Activated CD4-positive, alpha-beta T cell treated with anti-CD3 and anti-CD28 coated beads for 1 hour (primary cell): ENCODE measurements at places on chromosomes 12 and 14.

DNA sequence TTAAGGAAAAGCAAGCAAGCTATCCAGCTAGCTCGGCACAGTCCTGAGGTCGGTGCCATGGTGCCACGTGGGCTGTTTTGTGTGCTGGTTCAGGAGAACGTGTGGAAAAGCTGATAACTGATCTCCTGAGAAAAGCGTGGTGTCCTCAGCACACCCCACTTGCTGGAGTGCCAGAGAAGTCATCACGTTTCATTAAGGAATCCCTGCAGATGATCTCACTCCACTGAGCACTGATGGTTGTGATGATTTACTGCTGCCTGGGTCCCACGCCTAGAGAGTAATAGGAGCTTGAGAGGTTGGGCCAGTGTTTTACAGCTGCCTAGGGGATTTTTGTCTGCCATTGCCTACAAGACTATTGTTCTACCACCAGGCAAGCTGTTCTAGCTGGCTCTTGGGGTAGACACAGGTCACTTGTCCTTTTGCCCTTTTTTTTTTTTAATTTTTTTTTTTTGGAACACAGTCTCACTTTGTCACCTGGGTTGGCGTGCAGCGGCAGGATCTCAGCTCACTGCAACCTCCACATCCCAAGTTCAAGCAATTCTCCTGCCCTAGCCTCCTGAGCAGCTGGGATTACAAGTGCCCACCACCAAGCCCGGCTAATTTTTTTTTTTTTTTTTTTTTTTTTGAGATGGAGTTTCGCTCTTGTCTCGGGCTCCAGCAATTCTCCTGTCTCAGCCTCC is 42.3 kb upstream of the EVL start:
- no peak for DNase-seq

- DNase-seq: no peak
These were observed 60.0 kb downstream of the ITPK1 start for GRCh38 chr14:93055651-93056115.

GRCh38 chr12:93042684-93043083 is 113.6 kb upstream of the EEA1 start:
- no peak for DNase-seq

DNA sequence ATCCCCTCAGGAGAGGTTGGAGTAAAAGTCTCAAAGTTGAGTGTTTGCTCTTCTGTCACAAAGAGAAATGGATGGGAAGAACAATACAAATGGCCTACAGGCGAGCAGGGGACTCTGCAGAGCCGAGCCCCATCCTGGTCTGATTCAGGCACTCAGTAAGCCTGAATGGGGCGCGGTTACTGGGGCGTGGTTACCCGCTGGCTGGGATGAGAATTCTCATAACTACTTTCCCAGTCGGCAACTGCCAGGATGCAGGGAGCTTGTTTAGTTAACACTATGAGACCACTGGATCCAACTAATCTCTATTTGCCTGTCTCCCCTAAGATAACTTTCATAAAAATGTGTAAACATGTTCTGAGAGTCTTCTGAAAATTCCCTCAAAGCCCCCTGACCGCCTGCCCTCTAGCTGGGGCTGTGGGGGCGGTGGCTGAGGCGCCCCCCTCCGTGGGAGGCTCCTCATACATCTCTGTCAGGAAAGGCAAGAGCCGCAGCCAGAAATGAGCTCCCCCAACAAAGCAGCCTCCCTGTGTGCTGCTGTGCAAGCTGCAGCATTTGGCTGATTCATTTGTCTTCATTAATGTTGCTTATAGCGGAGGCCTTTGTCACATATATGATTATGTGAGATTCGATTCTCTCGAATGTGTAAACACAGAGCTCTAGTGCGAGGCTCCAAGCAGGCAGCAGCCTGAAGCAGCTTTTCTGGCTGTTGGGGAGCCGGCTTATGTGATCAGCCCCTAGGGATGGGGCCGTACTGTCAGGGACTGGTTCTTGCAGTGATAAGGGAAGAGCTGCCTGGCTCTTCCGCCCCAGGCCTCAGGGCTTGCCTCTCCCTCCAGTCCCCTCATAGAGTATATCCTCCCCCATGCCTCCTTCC is 126.1 kb upstream of the ARHGAP5 start:
- DNase-seq: no peak

DNA sequence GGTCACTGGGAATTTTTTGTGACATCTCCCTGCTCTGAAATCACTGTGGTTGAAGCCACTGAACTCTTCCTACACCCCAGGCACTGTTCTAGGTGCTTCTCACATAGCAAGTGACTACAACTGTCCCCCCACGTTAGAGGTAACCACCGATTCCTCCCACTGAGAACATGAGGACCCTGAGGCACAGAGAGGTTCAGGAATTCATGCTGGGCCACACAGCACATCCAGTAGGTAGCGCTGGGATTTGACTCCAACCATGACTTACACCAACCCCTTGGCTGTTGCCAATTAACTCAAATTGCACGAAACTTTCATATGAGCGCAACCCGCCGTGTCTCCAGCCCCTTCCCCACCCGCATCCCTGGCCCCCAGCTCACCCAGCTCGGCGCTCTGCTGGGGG is 105.2 kb downstream of the RFLNA start:
- no peak for DNase-seq

- no peak for DNase-seq
These were observed 1.3 kb downstream of the CHGA start for GRCh38 chr14:92924247-92924646.

DNA sequence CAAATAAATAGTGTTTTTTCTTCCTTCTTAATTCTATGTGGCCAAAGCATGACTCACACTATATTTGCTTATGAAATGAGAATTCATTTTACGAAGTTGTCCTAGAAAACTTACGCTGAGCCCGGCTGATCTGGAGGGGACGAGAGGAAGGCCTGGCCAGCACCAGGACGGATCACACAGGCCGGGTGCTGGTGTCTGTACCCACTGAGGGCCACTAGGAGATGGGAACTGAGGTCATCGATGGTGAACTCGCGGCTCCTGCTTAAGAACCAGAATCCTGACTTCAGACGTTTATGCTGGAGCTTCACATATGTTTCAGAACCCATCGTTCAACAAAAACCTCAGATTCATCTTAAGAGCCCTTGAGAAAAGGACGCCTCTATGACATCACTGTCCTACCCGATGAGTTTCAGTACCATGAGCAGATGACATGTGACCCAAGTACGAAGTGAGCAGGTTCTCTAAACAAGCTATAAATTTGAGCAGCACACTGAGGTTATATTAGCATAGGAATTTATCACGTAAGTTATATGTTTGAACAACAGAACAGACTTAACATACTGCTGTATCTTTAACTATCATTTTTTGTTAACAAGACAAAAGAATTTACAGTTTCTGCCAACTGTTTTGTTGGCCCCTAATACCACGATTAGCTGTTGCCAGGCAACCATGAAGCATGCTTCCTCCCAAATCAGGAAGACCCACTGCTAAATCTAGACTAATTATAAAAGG is 111.9 kb downstream of the FOXN3 start:
- DNase-seq: no peak

GRCh38 chr14:87111741-87112140 is 881.2 kb downstream of the GALC start:
- DNase-seq: no peak

GRCh38 chr12:122672515-122672914 is 30.6 kb downstream of the HCAR2 start:
- DNase-seq: no peak

DNA sequence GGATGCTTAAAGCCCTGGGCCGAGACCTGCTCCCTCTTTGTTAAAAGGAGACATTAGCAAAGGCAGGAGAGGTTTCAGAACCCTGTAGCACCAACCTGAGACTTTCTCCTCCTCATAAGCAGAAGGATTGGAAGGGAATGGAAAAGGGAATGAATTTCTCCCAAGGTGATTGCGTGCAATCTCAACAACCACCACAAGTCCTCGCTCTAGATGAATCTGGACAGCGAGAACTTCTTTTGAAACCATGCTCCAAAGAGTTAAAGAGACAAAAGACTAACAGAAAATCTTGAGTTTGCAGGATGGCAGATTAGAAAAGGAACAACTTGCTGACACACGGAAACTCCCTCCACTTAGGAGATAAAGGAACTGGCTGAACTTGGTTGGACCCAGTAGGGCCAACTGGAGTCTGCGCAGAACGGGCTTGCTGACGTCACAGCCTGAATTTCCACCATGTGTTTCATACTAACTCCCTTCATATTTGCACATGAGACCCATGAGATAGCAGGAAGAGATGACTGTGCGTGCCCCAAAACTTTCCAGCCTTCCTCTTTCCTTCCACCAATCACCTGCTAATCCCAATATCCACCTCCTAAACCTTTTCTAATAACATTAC is 137.0 kb downstream of the PTPN11 start:
- DNase-seq: no peak

DNA sequence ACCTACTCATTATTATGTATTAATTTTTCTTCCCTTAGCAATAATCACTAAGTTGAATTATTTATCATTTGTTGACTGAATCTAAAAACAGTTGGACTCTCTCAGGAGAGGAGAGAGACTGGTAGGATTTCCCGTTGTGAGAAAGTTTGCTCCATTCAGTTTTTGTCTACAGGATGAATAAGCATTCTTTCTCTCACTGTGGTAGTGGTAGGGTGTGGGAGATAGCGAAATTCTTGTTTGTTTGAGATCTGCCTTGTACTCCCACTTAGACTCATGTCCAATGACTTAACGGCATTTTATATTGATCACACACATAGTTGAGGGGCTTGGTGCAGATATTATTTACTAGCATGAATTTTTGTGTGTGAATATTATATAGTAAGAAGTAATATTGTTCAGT is 421.0 kb upstream of the PDE3A start:
- no peak for DNase-seq

- no peak for DNase-seq
These were observed 3.6 kb downstream of the ANKRD9 start for GRCh38 chr14:102505775-102506625.

GRCh38 chr14:73025544-73025943 is 1.4 kb downstream of the ZFYVE1 start:
- no peak for DNase-seq

DNA sequence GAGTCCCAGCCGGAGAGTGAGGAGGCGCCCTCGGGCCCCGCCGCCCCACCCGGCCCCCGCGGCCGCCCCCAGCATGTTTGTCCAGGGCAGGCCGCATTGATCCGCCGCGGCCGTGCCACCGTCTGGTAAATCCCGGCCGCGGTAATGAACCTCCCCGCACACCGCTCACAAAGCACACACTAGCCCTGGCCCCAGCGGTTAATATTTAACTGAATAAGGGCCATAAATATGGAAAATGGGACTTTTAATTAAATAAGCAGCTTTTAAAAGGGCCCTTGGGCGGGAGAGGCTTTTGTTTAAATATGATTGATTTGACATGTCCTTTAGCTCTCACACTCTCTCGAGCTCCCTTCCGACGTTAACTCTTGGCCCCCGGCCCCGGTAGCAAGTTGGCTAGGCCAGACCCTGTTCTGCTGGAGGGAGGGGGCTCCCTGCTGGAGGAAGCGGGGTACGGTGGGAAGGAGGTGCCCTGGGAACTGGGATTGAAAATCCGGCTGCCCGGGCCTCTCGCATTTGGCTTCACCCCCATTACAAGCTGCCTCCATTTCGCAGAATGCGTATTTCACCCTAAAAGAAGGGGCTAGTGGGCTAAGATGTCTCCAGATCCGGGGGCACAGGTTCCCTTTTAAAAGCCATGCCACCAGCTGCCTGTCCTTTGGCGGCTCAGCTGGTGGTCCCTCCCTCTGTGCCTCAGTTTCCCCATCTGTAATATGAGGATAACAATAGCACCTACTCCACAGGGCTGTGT is 199.8 kb downstream of the RBM19 start:
- no peak for DNase-seq

DNA sequence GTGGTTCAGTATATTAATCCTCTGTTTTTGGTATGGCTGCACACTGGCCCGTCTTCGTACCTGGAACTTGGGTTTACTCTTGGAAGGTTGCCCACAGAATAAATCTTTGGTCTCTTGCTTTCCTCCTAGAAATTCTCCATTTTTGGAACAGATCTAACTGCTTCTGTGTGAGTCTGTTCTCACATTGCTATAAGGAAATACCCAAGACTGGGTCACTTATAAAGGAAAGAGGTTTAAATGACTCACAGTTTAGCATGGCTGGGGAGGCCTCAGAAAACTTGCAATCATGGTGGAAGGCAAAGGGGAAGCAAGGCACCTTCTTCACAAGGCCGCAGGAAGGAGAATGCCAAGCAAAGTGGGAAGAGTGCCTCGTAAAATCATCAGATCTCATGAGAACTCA is 407.8 kb upstream of the PDE3A start:
- DNase-seq: no peak

- DNase-seq: no peak
These were observed 2.4 kb upstream of the JDP2 start for GRCh38 chr14:75425446-75425845.

DNA sequence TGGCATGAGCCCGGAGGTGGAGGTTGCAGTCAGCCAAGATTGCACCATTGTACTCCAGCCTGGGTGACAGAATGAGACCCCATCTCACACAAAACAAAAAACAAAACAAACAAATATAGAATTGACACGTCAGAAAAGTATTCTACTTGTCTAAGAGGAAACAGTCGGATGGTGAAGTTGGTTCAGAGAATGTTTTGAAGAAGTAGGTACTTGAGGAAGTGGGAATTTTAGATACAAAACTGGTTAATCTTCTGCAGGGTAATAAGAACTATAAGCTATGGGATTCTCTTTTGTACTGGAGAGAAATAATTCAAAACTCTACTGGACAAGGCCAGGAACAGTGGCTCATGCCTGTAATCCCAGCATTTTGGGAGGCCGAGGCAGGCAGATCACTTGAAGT is 14.6 kb upstream of the TCTN1 start:
- no peak for DNase-seq

GRCh38 chr14:24427537-24428508 is 1.6 kb downstream of the CBLN3 start:
- DNase-seq: no peak
